Right lobe of liver (tissue), 6 donors: ENCODE measurements at places on chromosomes 16 and 17.

- no peak overlapping the region for H3K4me3 ChIP-seq
- no peaks in the 10 kb centered on the region for H3K27me3 ChIP-seq
- peaks cover 82% of the 10 kb centered on the region for H3K36me3 ChIP-seq
- H3K27ac ChIP-seq, result no peak overlapping the region
Measured at GRCh38 chr16:72101195-72101594, 7.5 kb downstream of the DHX38 start.

DNA sequence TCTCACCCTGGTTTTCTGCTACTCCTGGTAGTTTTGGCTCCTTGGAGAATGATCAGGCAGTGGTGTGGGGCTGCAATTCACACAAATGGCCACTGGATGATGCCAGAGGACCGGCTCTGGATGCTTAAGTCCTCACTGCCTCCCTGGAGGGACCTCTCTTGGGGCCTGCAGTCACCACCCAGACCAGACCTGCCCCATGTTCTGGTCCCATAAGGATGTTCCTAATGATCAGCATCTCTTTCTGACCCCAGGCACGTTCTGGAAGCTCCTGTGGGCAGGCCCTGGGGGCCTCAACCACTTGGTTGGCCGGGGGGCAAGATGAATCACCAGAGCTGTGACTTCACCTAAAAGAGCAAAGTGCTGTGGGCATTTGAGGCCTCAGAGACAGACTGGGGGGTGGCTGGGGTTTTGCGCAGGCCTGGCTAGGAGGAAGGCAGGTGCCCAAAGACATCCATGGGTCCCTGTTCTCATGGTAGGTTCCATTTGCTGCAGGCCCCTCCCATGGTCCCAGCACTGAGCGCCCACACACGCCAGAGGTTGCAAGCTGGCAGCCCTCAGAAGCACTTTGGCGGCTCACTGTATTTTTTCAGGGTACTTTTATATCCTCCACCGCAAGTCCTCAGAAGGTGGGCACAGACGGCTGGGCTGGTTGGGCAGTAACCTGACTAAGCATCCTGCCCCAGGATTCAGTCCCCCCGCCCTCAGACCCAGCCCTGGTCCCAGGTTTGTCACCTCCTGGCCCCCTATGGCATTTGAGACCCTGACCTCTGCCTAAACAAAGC lies 53.2 kb downstream of the NT5M start:
- H3K4me1 ChIP-seq, result no peaks in the 10 kb centered on the region
- no peak overlapping the region for H3K4me3 ChIP-seq
- no peak overlapping the region for H3K27ac ChIP-seq
- DNase-seq, result peak; percentile 77
- no peaks in the 10 kb centered on the region for H3K27me3 ChIP-seq

- no peak for DNase-seq
- no peaks in the 10 kb centered on the region for H3K27me3 ChIP-seq
- H3K4me3 ChIP-seq, result no peak overlapping the region
- no peaks in the 10 kb centered on the region for H3K36me3 ChIP-seq
Measured at GRCh38 chr16:64425381-64425780, 696.5 kb downstream of the CDH11 start.

- DNase-seq, result no peak
- no peaks in the 10 kb centered on the region for H3K36me3 ChIP-seq
- H3K4me1 ChIP-seq, result no peaks in the 10 kb centered on the region
Measured at GRCh38 chr17:5536866-5537650, 47.3 kb downstream of the NLRP1 start.
